ENCODE measurements at places on chromosomes 7 and 10.

GRCh38 chr10:76043261-76043660 is 611.8 kb downstream of the LRMDA start:
- no peak for DNase-seq

GRCh38 chr10:33414841-33415240 is 80.4 kb upstream of the NRP1 start:
- no peak for DNase-seq

DNA sequence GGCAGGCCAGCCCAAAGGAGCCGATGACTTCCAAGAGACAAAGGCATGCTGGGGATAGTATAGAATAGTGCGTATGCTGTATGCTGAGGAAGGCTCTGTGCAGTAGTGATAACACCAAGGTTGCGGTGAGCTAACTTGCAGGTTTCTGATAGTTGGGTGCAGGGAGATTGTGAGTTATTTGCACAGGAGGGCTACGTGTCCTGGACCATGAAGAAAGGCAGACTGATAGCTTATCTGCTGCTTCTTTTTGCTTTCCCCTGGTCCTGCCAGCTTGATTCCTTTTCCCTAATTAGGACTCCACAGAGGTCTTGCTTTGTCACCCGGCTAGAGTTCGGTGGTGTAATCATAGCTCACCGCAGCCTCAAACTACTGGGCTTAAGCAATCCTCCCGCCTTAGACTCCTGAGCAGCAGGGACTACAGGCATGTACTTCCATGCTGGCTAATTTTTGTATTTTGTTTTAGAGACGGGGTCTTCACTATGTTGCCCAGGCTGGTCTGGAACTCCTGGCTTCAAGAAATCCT is 43.9 kb upstream of the ARHGAP12 start:
- no peak for DNase-seq

- no peak for DNase-seq
Measured at GRCh38 chr10:129951101-129951969, 12.7 kb downstream of the EBF3 start.

GRCh38 chr7:132117181-132117580 is 459.1 kb downstream of the PLXNA4 start:
- DNase-seq, result no peak

DNA sequence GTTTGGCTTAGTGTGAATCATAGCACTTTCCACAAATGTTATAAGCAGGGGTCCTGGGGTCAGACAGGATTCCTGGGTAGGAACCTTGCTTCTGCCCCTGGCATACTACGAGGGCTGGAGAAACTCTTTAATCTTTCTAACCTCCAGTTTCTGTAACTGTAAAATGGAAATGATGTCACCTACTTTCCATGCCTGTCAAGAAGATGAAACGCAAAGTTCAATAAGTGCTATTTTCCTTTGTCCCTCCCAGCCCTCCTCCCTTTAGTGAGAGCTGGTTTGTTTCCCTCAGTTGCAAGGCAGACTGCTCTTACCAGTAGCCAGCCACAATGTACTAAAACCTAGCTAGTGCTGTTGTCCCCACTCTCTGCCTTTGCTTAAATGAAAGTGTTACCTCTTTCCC is 117.1 kb upstream of the HPS1 start:
- DNase-seq, result no peak

All from stimulated activated CD4-positive, alpha-beta T cell treated with anti-CD3 and anti-CD28 coated beads, Interleukin-2, amount 100 ng/mL, for 24 hours (primary cell).